ENCODE measurements at places on chromosomes 4 and X.

DNA sequence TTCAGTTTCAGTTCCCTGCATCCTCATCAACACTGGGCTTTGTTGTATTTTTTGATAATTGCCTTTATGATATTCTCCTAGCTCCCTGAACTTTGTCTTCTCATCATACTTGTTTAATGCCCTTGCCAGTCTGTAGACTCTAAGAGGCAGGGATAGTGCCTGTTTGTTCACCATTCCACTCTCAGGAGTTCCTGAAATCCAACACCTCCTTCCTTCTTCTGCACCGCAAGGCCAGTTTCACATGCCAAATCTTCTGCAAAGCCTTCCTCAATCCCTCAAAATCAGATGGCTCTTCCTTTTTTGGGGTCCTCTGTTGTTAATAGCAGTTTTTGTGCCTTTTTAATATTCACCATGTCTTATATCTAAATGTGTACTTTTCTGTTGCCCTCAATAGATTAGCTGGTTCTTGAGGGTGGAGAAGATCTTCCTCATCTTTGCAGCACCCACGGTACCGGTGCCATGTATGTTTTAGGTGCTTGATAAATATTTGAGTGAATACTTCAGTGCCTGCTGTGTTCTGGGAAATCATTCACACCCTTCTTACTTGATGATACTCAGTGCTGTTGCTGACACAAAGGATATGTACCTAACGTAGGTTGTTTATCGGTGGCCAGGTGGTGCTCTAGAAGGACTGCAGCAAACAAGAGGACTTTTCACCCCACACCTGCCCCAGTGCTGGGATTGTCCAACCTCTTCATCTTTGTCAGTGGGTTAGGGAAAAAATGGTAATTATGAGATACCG lies 85.3 kb upstream of the LIMCH1 start:
- no peak for DNase-seq

GRCh38 chrX:36218801-36219200 lies 299.3 kb downstream of the CFAP47 start:
- no peak for DNase-seq

DNA sequence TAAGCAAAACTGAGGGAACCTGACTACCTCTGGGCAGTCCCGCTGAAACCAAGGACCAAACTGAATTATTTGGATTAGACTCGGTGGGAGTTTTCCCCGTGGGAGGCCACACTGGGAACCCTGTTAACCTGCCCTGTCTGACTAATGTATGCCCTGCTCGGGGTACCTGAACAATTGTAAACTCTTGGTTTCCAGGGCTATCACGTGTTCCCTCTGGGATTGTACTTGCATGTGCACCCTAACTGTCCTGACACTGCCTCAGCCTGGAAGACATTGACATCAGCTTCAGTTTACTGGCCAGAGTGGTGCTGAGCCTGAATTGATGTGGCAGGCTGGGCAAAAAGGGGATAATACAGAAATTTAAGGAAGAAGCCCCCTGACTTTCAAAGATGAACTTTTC lies 20.1 kb upstream of the ZNF41 start:
- no peak for DNase-seq

GRCh38 chr4:109301651-109302360 lies 652 bp downstream of the COL25A1 start:
- no peak for DNase-seq

- DNase-seq, result no peak
Measured at GRCh38 chr4:951186-951585, 18.9 kb downstream of the TMEM175 start.

DNA sequence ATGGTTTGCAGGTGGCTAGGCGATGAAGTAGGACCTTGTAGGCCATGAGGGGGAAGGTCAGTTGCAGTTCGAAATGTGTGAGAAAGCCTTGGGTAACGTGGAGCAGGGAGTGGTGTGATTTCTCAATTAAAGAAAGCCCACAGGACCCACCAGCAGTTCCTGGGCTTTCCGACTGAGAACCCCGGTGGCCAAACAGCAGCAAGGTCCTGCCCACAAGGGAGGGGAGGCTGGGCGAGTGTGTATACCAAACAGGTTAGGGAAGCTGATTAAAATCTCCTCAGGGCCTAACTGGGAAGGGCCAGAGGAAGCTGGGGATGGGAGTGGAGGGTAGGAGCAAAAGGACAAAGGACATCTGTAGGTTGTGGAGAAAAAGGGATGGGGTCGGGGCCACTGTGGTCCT lies 2.4 kb downstream of the ATP6AP1 start:
- no peak for DNase-seq

DNA sequence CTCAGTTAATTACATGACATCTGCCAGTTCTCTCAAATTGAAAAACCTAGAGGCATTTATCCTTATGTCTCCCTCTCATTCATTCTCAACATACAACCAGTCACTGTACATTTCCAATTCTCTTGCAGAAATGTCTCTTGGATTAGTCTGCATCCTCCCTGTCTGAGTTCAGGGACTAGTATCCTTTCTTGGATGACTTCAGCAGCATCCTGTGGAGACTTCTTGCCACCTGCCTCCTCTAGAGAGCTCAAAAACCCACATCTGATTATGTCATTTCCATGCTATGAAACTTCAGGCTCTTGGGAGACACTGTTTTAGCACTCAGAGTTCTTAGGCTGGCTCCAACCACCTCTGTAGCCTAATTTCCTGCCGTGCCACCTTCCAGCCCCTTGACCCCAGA lies 515.1 kb upstream of the DIPK2B start:
- DNase-seq, result no peak

GRCh38 chr4:41815473-41815872 lies 66.9 kb upstream of the PHOX2B start:
- DNase-seq, result no peak

GRCh38 chr4:80215449-80216052 lies 18.2 kb downstream of the PRDM8 start:
- DNase-seq, result no peak

- no peak for DNase-seq
Measured at GRCh38 chrX:111431001-111431400, 19.0 kb upstream of the DCX start.

DNA sequence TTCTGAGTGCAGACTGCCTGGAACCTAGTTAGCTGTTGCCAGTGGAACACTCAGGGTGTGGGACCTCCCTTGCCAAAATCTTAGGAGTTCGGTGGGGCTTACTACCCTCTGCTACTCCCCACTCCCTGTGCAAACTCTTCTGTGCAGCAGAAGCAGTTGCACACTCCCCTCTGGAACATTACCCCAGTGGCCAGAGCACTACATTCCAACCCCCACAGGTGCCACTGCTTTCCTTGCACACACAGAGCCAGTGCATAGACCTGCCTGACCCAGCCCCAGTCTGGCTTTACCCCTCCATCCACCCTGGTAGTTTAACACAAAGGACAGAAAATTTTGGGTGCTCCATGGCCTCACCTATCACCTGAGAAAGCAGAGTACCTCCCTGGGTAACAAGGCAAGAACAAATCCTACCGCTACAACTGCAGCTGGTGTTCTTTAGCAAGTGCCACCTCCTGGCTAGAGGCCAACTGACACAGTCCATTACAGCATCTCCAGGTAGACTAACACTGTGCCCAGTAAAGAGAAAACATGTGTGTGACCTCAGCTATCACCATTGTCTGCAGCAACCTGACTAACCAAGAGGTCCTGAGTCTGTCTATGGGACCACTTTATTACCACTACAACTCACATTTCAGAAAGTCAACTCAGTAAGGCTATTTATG lies 11.5 kb upstream of the RASSF6 start:
- no peak for DNase-seq

- no peak for DNase-seq
Measured at GRCh38 chrX:44157858-44158257, 184.7 kb upstream of the NDP start.

GRCh38 chr4:53194727-53195126 lies 171.1 kb downstream of the SCFD2 start:
- DNase-seq, result no peak

- no peak for DNase-seq
Measured at GRCh38 chr4:8870647-8871416, 807 bp downstream of the HMX1 start.

- DNase-seq, result no peak
Measured at GRCh38 chrX:132411310-132411977, 77.4 kb downstream of the MBNL3 start.

- DNase-seq, result peak; percentile 2
Measured at GRCh38 chrX:149829751-149830191, 48.0 kb downstream of the MAGEA9 start.

DNA sequence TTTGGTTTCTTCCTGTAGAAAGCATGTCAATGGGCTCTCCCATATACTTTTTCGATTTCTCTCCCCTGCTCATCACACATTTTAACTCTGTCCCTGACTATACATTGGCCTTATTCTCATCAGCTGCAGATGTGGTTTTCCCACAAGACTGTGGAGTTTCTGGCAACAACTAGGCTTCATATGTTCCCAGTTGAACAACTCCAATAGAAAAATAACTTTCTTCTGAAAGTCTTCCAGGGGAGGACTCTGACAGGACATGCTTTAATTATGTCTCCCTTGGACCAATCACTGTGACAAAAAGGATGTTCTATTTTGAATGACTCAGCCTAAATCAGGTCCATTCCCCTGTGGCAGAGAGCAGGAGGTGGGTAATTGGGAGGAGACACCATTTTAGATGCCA lies 28.1 kb downstream of the SPANXC start:
- no peak for DNase-seq

- peak; percentile 9 for DNase-seq
Measured at GRCh38 chr4:36348403-36348938, 67.1 kb downstream of the DTHD1 start.

DNA sequence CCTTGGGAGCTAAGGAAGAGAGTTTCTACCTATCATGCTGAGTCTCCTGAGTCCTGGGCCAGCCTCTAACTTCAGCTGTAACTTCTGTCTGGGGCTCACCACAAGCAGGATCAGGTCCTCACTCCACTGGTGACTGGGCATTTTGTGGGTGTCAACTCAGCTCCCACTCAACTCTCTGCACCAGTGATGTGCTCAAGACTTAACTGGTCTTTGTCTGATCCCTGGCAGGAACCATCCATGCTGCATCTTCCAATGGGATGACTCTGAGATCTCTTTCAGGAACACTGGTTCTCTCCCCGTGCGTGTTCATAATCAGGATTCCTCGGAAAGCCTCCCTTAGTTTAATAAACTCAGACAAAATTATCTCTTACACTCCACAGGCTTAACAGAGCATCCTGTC lies 82.3 kb downstream of the COMMD8 start:
- DNase-seq, result no peak

DNA sequence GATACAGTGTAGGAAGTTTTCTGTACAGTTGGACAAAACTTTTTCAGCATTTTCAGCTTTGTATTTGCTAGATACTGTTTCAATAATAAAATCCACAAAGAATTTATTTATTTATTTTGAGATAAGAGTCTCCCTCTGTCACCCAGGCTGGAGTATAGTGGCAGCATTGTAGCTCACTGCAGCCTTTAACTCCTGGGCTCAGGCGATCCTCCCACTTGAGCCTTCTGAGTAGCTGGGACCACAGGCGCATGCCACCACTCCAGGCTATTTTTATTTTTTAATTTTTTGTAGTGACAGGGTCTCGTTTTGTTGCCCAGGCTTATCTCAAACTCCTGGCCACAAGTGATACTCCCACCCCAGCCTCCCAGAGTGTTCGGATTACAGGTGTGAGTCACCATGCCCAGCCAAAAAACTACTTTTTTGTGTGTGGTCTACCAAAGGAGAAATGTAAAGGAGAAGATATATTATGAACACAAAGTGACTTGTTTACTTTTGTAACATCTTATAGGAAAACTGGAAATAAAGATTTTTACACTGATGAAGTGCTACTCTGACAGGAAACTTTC lies 13.0 kb upstream of the SOWAHD start:
- no peak for DNase-seq

- no peak for DNase-seq
Measured at GRCh38 chr4:134132086-134132783, 69.4 kb downstream of the PABPC4L start.

DNA sequence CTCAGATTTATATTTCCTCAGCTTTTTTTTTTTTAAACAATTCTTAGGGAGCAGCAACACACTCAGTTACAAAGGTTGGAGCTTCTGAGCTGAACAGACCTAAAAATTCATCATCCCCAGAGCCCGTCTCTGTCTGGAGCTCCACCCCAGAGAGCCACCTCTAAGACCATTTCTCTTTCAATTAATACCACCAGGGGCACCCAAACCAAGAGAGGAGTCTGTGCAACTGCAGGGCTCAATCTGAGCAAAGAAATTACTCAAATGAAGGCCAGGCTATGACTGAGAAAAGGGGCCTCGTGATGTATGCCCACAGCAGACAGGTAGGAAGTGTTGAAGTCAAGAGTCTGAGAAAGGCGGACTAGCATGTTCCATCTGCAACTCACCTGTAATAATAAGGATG lies 95.5 kb downstream of the C4orf51 start:
- no peak for DNase-seq

- no peak for DNase-seq
Measured at GRCh38 chrX:23365541-23365940, 30.9 kb downstream of the PTCHD1 start.

DNA sequence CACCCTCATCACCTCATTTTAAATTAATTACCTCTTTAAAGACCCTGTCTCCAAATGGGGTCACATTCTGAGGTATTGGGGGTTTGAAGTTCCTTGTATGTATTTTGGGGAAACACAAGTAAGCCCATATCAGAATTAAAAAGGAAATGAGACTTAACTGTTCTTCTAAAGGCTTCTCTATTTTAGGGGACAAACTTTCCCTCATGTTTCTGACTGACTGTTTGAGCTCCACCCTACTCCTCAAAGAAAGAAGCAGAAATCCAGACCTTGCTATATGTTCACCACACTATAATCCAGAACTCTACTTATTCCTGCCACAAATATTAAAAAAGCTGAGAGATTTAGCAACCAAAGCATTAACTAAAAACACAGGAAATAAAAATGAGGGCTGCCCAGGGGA lies 258.8 kb downstream of the ARHGAP24 start:
- DNase-seq, result no peak

DNA sequence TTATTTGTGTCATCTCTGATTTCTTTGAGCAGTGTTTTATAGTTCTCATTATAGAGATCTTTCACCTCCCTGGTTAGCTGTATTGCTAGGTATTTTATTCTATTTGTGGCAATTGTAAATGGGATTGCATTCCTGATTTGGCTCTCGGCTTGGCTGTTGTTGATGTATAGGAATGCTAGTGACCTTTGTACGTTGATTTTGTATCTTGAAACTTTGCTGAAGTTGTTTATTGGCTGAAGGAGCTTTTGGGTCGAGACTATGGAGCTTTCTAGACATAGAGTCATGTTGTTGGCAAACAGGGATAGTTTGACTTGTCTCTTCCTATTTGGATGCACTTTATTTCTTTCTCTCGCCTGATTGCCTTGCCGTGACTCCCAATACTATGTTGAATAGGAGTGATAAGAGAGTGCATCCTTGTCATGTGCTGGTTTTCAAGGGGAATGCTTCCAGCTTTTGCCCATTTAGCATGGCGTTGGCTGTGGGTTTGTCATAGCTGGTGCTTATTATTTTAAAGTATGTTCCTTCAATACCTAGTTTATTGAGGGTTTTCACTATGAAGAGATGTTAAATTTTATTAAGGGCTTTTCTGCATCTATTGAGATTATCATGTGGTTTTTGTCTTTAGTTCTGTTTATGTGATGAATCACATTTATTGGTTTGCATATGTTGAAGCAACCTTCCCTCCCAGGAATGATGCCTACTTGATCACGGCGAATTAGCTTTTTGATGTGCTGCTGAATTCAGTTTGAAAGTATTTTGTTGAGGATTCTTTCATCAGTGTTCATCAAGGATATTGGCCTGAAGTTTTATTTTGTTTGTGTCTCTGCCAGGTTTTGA lies 72.7 kb upstream of the BOD1L1 start:
- no peak for DNase-seq

All from stimulated activated CD4-positive, alpha-beta T cell treated with anti-CD3 and anti-CD28 coated beads, Interleukin-1b, Interleukin-23, amount 100 ng/mL, for 24 hours (primary cell).